Amniotic stem cell (primary cell): ENCODE measurements at places on chromosomes 11 and 22.

DNA sequence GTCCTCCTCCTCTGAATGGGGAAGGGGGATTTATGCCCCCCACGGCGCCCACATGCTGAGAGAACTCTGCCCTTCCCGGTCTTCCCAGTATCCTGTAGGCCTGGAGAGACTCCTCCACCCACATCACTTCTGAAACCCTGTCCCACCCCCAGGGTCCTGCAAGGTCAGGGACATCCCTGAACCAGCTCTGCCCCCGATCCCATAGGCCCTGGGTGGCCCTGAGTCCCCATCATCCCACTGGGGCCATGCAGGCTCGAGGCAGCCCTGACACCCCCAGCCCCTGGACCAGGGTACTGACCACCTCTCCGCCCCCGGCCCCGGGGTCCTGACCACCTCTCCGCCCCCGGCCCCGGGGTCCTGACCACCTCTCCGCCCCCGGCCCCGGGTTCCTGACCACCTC is 11.7 kb downstream of the B4GALNT4 start:
- DNase-seq: no peak

GRCh38 chr11:38315151-38315550 is 1717.1 kb upstream of the RAG2 start:
- no peak for DNase-seq

- no peak for DNase-seq
Measured at GRCh38 chr11:127592371-127592770, 591.8 kb upstream of the KIRREL3 start.

DNA sequence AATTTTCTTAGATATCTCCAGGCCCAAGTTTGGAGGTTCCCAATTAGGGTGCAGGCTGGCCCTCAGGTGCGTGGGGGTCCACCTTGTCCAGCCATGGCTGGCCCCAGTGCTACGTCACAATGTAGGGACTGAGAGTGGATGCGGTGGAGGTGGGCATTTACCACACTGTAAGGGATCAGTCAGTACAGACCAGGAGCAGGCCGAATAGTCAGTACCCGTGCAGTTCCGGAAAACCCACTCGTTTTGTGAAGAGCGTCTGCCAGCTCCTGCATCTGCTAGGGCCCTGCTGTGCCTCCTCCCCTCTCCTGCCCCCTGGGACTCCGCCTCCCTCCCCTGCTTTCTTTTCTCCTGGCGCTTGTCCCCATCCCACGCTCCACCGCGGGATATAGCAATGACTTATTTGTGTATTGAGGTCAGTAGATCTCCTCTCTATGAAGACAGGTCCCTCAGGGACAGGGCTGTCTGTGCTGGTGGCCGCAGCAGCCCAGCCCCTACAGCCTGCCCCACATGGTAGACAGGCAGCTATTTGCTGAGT is 50.4 kb upstream of the SEPTIN5 start:
- DNase-seq: no peak

- DNase-seq: peak; percentile 35
Measured at GRCh38 chr11:9726321-9727022, 62.6 kb downstream of the SWAP70 start.

DNA sequence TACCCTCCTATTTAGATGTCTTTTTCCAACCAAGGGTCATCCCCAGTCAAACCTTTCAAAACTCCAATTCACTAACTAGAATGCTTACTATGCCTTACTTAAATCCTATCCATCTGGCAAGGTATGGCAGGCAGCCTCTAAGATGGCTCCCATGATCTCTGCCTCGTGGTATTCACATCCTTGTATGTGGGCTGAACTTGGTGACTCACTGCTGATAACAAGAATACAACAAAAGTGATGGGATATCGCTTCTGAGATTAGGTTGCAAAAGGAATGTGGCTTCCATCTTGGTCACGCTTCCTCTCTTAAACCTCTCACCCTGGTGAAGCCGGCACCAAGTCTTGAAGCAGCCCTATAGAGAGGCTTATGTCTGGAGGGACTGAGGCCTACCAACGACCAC is 29.6 kb upstream of the UPB1 start:
- DNase-seq: no peak

DNA sequence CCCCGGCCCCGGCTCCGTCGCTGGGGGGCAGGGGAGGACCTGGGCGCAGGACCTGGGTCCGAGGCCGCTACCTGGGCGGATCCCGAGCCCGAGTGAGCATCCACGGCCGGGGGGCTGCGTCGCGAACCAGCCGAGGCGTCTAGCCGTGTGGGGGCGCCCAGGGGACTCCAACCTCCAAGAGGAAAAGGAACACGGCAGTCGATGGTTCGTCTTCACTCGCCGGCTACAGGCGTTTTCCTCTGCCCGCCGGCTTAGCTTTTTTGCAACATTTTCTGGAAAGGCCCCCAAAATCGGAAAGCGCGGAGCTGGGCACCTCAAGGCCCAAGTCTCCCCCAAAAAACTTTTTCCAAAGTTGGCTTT is 666 bp downstream of the PDGFB start:
- no peak for DNase-seq

DNA sequence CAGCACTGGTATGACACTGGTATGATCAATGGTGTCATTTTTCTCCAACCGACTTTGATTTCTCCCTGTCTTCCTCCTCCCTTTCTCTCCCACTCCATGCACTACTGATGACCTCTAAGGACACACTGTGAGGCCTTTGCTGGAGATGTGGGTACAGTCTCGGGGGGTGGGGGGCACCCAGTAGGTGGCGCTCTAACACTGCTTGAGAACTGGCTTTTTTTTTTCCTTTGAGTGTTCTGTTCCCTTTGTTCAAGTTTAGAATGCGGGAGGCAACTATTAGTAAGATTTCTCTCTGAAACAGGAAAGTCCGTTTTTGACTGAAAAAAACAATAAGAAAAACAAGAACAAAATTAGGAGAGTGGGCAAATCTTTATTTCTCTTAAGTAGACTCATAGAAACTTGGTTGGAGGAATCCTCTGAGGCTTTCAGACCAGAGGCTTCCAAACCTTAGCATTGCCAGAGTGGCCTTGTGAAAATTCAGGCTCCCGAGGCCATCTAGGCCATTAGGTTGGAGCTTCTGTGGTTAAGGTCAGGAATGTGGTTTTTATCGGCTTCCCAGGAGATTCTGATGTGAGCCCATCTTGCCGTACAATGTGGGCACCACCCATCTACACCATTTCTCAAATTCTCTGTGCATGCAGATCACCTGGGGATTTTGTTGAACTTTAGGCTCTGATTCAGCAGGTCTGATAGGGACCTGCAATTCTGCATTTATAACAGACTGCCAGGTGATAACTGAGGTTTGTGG is 43.2 kb downstream of the PANX1 start:
- DNase-seq: no peak
